ENCODE measurements at places on chromosomes 6 and 20.

- DNase-seq, result no peak
These were observed 6.3 kb upstream of the GTF3C6 start for GRCh38 chr6:110951986-110952794.

DNA sequence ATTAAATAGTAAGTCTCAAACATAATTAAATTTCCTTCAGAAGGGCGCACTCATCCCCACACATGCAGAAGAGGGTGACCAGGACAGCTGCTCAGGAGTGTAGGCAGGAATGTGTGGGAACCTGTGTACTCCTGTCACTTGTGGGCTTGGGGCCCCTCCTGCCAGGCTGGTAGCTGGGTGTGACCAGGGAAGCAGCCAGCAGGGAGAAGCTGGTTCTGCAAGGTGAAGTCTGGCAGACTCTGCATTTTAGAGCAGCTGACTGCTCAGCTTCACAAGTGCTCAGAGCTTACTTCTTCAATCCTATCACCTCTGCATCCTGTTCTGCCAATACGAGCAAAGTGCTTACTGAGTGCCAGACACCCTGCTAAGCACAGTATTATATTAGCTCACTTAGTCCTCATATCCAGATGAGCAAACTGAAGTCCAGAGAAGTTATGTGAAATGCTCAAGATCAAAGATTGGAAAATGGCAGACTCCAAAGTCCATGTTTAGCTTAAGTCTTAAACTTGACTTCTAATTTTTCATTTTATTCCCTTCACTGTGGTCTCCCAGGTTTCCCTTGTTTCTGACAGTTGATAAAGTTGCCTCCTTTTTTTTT is 27.9 kb downstream of the ELMO2 start:
- DNase-seq, result no peak

DNA sequence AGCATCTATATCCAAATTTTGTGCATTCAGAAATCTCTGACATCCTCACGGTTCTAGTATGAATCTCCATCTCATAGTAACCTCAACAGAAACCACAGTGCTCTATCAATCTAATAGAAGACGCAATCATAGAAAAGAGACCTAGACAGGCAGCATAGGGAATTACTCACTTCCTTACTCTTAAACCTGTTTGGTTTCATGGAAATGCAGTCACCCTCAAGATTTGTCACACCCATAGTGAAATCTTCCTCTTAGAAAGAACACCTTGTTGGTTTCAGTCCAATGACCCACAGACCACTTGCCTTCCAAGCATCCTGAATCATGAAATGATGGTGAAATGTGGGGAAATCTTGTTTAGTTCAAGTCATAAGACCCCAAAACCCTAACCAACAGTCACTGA is 166.1 kb upstream of the PRDM1 start:
- no peak for DNase-seq

GRCh38 chr6:80468398-80468797 is 361.9 kb downstream of the BCKDHB start:
- no peak for DNase-seq

GRCh38 chr20:1623501-1624205 is 3.8 kb upstream of the SIRPB1 start:
- DNase-seq, result no peak

- DNase-seq, result no peak
These were observed 4.2 kb upstream of the NTSR1 start for GRCh38 chr20:62704341-62704948.

- DNase-seq, result no peak
These were observed 757 bp downstream of the RAET1E start for GRCh38 chr6:149897015-149897697.

- DNase-seq, result no peak
These were observed 167.6 kb upstream of the CST7 start for GRCh38 chr20:24781418-24781980.

DNA sequence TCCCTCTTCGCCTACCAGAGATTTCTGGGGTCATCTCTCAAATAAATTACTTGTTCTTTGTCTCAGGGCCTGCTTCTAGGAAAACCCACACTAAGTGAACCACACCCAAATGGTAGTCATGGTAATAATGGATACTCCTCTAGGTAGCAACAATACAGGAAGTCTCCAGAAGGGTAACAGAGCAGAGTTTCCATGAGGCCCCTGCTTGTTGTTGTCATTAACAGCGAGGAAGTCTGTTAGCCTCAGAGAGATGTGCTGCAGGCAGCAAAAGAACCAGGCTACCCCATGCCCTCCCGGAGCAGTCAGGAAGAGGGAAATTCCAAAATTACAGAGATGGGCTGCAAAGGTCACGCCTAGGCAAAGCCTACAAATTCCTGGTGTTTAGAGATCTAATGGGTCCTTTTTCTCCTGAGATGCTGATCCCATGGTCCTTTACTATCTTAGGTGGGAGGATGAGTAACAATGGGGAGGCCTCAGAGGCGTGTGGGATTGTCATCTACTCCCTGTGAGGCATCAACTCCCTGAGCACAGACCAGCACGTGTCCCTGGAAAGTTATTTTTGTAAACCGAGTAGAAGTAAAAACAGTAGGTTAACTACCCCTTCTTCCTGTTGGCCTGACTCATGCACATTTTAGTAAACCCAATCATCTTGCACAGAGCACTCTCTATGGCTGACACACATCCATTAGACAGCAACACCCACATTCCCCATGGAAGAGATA is 10.1 kb downstream of the ISM1 start:
- no peak for DNase-seq

DNA sequence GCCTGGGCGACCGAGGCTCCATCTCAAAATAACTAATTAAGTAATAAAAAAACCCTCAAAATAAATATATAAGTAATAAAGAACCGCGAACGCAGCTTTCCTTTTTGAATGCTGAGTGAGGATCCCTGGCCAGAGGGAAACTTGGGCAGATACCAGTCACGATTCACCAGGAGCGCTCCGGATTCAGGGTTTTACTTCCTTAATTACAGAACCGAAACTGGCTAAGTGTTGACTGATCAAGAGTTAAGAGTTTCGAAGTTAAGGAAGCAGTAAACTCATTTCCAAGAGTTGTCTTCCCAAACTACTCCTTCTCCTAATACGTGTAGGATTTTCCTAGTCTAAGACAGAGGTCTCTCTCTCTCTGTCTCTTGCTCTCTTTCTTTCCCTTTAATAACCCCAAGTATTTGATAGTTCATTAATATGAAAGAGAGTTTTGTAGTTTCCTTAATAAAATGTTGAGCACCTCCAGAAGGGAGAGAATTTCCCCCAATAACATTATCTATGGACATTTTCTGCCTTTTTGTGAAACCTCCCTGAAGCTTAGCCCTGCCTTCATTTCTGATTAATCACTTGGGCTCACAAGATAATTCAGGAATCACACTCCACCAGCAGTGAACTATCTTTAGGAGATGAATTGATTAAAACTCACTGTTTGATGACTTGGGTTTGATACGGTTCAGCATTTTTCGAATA is 61.4 kb upstream of the ZNF217 start:
- no peak for DNase-seq

DNA sequence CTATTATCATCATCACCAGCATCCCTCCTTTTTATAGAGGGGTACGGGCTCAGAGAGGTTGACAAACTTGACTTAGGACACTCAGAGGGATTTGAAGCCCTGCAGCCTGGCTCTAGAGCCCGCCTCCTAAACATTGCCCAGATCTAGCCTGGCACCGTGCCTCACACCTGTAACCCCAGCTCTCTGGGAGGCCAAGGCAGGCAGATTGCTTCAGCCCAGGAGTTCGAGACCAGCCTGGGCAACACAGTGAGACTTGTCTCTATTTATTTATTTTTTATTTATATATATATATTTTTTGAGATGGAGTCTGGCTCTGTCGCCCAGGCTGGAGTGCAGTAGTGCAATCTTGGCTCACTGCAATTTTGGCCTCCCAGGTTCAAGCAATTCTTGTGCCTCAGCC is 6.3 kb upstream of the CSE1L start:
- no peak for DNase-seq

- DNase-seq, result no peak
These were observed 66.4 kb downstream of the MDGA1 start for GRCh38 chr6:37631295-37631694.
